ENCODE measurements at places on chromosomes 7 and 10.

GRCh38 chr10:113751181-113751732, at the start of gene PLEKHS1:
TSS of gene PLEKHS1 (plus strand) at chr10:113751682. CDS start at chr10:113755278, 3,596 bp downstream.
- no peak for DNase-seq

DNA sequence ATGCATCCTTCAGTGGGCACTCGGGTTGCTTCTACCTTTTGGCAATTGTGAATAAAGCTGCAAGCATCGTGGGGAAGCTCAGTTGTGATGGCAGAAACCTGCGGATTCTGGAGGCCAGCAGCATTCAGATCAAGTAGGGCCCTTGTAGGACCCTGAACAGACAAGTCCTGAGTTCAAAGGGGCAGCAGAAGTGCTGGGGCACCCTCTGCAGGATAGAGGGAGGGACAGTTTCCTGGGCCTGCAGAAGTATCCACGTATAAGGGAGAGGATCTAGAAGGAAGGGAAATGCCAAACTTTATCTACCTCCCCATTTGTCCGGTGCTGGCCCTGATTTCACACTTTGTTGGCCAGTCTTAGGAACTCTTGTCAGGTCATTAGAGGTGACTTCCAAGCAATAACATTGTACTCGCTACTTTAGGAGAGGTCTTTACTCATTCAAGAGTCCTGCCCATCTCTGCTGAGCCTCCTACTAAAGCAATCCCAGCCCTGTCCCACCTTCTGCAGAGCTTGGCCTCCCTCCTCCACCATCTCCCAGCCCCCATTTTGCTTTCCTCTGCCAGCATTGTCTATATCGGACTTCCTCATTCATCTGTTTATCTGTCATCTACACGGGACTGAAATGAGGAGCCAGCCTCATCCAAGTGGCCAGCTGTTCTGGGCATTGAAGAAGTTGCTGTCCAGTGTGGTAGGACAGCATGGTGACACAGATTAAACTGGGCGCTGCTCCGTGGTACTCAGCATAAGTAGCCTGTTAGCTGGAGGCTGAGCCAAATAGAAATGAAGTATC, 26.6 kb upstream of the R3HCC1L start:
- DNase-seq = no peak

DNA sequence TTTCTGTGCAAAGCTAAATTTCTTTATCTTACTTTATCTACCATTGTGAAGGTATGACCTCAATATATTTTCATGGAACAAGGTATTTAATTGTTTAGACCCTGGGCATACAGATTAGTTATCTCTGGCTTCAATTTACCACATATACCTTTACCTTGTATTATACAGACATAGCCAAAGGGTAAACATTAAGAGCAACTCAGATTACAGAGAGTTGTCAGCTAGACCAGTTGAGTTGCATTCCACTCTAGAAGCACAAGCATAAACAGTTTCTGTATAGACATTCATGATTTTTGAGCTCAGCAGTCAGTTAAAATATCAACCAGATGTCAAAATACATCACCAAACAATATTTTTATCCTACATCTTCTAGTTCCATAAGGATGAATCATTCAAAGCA, 857.3 kb upstream of the ZWINT start:
- no peak for DNase-seq

DNA sequence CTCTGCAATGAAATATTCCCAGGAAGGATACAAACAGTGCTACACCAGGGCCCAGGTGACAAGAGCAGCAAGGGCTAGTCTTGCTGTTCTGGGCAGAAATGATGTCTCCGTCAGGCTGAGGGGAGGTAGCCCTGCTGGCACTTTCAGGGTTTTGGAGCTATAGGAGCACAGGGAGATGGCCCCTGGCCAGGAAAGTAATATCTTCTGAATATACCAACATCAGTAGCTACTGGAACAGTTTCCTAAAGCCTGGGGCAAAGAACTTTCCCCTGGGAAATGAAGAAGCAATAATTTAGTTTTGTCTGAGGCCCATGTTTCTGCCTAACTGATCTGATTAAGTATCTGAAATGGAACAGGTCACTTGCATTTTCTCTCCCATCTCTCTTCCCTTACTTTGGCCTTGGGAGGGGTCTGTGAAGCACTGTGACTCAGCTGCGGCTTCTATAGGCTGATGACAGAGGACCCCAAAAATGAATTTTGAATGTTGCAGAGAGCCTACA, 489.1 kb upstream of the PODXL start:
- no peak for DNase-seq

DNA sequence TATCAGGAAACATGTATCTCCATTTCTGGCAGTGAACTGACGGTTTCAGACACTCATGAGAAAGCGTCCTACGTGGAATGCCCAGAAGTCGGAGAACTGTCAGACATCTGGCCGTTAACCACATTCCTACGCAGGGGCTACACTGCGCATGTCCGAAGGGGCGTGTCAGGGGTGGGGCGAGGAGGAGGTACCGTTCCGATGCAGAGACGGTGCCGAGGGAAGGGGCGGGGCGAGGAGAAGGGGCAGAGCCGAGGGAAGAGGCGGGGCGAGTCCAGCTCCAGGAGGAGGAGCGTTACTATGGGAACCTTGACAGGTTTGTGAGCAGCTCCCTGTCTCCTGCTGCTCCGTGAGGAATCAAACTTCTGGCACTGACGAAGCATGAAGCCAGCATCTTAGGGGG, 366.9 kb upstream of the NUPR2 start:
- DNase-seq = no peak

DNA sequence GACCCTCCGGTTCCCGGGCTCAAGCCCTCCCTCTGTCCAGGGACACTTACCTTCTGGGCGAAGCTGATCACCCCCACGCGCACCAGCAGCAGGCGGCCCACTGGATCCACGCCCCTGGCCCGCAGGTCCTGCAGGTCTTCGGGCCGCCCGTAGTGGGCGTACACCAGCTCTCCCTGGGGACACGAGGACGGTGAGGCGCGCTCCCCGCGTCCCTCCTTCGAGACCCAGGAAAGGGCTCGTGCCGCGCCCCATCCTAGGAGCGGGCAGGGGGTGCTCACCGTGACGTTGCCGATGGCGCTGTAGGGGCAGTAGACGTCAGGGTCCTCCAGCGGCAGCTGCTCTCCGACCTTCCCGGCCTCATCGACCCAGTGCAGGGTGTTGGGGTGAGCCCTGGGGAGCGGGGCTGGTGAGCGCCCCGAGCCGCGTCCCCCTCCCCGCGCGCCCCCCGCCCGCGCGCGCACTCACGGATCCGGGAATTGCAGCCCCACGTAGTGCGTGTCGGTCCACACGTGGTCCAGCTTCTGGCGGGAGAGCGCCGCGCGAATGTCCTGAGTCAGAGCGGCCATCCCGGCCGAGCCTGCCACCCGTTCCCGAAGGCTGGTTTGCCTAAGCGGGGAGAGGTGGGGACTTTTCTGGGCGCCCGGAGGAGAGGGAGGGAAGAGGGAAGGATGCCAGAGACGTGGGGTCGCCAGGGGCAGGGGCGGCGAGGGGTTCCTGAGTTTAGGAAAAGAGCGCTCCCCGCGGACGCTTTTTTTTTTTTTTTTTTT, 8.2 kb downstream of the TFR2 start:
- DNase-seq = no peak

DNA sequence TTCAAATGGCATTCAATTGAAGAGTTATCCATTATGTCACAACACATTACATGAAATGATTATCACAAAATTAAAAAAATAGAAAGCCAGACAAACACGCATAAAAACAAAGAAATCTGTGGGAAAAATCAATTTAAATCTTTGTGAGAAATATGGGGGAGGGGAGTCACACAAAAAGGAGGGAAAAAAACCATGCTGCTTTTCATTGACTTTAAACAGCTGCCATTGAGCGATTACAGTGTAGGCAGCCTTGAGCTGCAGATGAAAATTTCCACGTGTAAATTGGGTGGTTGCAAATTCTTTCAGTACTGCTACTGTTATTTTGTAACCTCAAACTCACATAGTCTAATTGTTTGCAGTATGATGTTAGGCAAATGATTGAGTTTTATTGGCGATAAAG, 889.9 kb upstream of the PHF14 start:
- no peak for DNase-seq

- DNase-seq = no peak
These were observed 168.7 kb upstream of the ITGB1 start for GRCh38 chr10:33126742-33127141.

DNA sequence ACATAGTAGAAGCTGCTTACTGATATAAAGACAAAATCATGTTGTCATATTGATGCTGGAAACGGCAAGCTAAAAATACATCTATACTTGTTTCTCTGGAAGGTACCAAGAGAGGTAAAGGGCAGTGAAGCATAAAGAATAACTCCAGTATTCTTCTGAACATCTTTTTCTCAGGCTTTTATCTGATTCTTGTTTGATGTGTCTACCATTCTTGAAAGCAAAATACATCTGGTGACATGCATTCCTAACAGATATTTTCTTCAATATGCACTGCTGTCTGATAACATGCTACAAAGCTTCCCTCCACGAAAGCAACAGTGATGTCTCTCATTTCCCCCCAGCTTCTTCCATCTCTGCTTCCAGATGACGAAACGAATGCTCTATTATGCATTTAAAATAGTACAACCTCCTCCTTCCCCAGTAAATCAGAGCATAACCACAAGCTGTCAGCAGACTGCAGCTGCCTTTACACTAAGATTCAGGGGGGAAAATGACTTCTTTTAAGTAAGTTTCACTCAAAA, 100.8 kb downstream of the ARHGAP21 start:
- no peak for DNase-seq

GRCh38 chr10:70494536-70494935, 16.0 kb downstream of the PALD1 start:
- no peak for DNase-seq

DNA sequence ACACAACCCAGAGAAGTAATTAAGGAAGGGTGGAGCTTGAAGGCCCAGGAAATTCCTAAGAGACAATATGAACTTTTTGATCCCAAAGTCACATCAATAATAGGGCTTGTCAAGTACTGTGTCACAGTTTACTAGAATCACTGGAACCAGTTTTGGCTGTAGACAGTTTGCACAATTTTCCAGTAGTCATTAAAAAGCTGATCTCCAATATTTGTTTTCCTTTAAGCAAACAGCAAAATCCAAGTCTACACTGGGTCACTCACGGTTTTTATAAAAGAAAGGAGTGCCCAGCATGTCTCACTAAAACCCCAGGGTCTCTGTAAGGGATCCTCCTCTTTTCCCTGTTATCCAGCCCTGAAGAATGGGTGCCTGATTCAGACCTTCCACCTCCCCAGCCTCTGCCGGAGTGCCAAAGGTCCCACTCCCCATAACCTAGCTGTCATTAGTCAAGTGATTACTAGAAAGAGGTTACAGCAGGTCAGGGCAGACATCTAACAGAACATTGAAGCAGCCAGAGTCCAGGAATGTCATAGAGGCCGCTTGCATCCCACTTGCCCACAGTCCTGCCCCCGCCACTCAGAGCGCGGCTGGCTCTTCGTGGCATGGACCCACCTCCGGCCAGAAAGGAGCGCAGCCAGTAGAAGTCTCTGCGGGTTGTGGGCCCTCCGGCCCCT, 552 bp downstream of the SLC25A16 start:
- no peak for DNase-seq

DNA sequence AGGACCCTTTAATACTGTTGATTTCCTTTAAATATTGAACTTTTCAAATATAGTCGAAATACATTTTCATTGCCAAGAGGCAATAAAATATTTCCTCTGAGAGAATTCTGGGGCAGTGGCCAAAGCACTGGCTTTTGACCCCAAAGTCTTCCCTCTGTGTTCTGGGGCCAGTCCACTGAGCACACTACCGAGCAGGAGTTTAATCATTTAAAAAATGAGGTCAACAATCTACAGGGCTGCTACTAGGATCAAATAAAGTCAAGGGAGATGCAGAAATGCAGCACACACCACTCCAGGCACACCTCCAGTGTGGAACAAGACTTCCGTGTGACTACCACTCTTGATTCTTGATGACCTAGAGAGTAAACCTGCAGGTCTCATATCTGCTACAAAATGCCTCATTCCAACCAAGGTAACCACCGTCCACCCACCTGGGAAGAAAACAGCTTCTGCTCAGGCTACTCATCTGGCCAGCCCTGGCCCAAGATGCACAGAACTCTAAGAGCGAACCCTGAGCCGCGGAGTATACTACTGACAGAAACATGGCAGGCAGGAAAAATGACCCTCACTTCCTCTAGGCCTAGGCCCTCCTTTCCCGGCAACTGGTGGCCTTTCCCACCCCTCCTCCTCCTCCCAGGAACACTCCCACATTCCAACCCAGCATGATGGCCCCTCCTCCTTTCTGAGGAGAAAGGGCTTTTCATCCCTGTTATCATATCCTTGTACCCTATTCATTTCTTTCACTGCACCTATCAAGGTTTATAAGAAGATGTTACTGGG, 97.7 kb downstream of the ALOX5 start:
- no peak for DNase-seq

DNA sequence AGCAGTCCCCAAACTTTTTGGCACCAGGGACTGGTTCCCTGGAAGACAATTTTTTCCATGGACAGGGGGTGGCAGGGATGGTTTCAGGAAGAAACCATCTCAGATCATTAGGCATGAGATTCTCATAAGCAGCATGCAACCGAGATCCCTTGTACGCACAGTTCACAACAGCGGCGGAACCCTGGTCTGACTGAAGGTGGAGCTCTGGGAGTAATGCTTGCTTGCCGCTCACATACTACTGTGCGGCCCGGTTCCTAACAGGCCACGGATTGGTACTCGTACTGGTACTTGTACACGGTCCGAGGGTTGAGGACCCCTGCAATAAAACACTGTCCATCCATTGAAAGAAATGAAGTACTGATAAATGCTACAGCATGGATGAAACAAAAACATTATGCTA, 32.8 kb downstream of the MKRN1 start:
- DNase-seq = no peak

- no peak for DNase-seq
These were observed 145.3 kb downstream of the CELF2 start for GRCh38 chr10:11162828-11163599.

DNA sequence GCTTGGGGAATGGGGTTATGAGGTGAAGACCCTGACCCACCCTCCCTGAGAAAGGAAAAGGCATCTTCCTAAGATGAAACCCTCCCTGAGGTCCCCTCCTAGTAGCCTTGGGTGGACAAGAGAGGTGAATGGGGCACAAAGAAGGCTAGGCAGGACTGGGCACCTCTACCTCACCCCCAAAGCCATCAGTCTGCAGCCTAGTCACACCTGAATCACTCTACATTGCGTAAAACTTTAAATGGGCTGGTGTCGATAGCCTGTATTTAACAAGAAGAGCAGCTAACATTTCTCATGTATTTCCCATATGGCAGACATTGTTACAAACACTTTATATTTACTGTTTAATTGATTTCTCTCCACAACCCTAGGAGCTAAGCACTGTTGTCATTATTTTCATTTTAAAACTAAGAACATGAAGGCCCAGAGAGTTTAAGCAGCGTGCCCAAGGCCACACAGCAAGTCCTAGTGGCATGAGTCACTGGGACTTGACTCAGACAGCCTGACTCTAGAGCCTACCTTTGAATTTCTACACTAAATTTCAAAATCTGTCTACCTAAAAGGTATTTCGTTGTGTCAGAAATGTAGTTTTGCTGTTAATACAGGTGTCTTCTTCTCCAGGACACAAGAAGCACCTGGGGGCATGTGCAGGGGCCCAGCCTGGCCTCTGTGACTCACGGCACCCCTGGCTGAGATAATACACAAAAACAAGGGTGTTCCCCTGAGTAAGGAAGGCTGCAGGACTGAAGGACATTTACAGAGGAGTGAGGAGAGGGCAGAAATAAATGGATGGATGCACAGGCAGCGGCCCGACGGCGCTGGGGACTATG, 3.4 kb downstream of the AOC1 start:
- DNase-seq = no peak

GRCh38 chr10:22986771-22987542, 59.1 kb downstream of the ARMC3 start:
- DNase-seq = peak; percentile 25

All from NCI-H774 (cell line).